ENCODE measurements at places on chromosomes 5 and 9. TPM values are rescaled to one million over a fixed set of nuclear protein-coding genes. Genes with fewer than 3 reads are reported as not detected.

TNFSF8 gene
- polyA plus RNA-seq = not detected

PCDHGA9 gene
- 1.9 TPM for polyA plus RNA-seq

GFI1B gene
- not detected for polyA plus RNA-seq

CHSY3 gene
- 4.9 TPM for polyA plus RNA-seq

PCDHA11 gene
- polyA plus RNA-seq = 2.8 TPM

BAAT gene
- 0.71 TPM for polyA plus RNA-seq

SLC46A2 gene
- not detected for polyA plus RNA-seq

CDO1 gene
- polyA plus RNA-seq = 40.0 TPM

ANKRD31 gene
- 0.42 TPM for polyA plus RNA-seq

ANGPTL2 gene
- 3.4 TPM for polyA plus RNA-seq

REEP2 gene
- 42.0 TPM for polyA plus RNA-seq

MGAT4B gene
- polyA plus RNA-seq = 1.6 TPM

AGXT2 gene
- not detected for polyA plus RNA-seq

MSX2 gene
- polyA plus RNA-seq = 1.5 TPM

AP3B1 gene
- polyA plus RNA-seq = 19.8 TPM

OCLN gene
- 1.3 TPM for polyA plus RNA-seq

ANKRD18A gene
- 1.4 TPM for polyA plus RNA-seq

PJA2 gene
- 267 TPM for polyA plus RNA-seq
